Activated naive CD8-positive, alpha-beta T cell treated with anti-CD3 and anti-CD28 coated beads, Interleukin-2, amount 10 ng/mL, durations not matched to agents 7 days and 5 days (primary cell): ENCODE measurements at places on chromosomes 5 and 9. TPM values are rescaled to one million over a fixed set of nuclear protein-coding genes. Genes with fewer than 3 reads are reported as not detected.

Gene CDH9
- total RNA-seq = not detected

Gene RMRP
- total RNA-seq = 10,452 TPM

Gene TEK
- not detected for total RNA-seq

Gene FRMD3
- 1.2 TPM for total RNA-seq

DNA sequence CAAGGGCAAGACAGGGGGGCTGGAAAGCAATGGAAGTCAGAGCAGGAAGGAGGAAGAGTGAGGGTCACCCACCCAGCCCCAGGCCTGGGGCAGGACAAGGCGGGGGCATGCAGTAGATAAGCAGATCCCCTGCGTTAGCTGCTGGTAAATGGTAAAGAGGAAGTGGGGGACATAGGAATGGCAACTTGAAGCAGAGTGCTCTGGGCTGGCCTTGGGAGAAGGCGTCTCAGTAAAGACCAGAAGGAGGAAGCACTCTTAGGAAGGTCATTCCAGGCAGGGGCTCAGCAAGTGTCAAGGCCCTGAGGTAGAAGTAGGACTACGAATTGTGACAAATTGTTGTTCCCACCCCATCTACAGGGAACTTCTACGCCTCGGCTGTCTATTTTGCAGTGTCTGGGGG is 15.1 kb downstream of the TCOF1 start:
- no peaks in the 10 kb centered on the region for H3K27me3 ChIP-seq
- H3K27ac ChIP-seq = no peak overlapping the region
- peaks cover 23% of the 10 kb centered on the region for H3K36me3 ChIP-seq
- no peak for DNase-seq
- no peak overlapping the region for H3K4me3 ChIP-seq

DNA sequence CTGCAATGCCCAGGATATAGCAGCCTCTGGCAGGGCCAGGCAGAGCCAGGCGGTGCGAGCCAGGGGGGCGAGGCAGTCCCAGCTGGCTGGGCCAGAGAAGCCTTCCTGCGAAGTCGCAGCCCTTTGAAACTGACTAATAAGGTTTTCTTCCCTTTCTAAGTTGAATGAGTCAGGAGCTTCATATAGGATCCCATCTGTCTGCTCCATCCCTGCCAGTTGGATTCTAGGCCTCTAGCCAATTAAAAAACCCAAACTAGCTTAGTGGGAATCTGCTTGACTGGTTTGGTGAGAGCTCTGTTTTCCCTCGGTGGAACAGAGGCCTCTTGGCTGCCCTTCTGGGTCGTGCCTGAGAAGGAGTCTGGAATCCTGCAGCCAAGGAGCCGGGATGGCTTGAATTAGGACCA is 70.1 kb upstream of the RAPGEF1 start:
- no peak for DNase-seq
- H3K4me1 ChIP-seq = no peaks in the 10 kb centered on the region
- peaks cover 26% of the 10 kb centered on the region for H3K27me3 ChIP-seq
- no peak overlapping the region for H3K27ac ChIP-seq
- no peak overlapping the region for H3K4me3 ChIP-seq

- H3K27me3 ChIP-seq = no peaks in the 10 kb centered on the region
- no peak for DNase-seq
- no peak overlapping the region for H3K27ac ChIP-seq
- no peak overlapping the region for H3K4me3 ChIP-seq
Measured at GRCh38 chr5:14463629-14464028, 118.0 kb upstream of the OTULINL start.

- peaks cover 7% of the 10 kb centered on the region for H3K27me3 ChIP-seq
- H3K4me3 ChIP-seq = no peak overlapping the region
- no peak overlapping the region for H3K27ac ChIP-seq
- peaks cover 3% of the 10 kb centered on the region for H3K4me1 ChIP-seq
Measured at GRCh38 chr5:133361922-133362321, 250.4 kb downstream of the FSTL4 start.

GRCh38 chr5:164185000-164185399 is 679.6 kb downstream of the MAT2B start:
- H3K4me3 ChIP-seq = no peak overlapping the region
- H3K27me3 ChIP-seq = no peaks in the 10 kb centered on the region
- no peak for DNase-seq
- no peaks in the 10 kb centered on the region for H3K4me1 ChIP-seq
- H3K27ac ChIP-seq = no peak overlapping the region

- H3K27me3 ChIP-seq = no peaks in the 10 kb centered on the region
- DNase-seq = no peak
- no peak overlapping the region for H3K4me3 ChIP-seq
- no peaks in the 10 kb centered on the region for H3K4me1 ChIP-seq
- H3K36me3 ChIP-seq = no peaks in the 10 kb centered on the region
Measured at GRCh38 chr9:81896070-81896469, 32.2 kb upstream of the SPATA31D4 start.

- H3K4me3 ChIP-seq = no peak overlapping the region
- H3K27ac ChIP-seq = no peak overlapping the region
- DNase-seq = no peak
- H3K27me3 ChIP-seq = peaks cover 6% of the 10 kb centered on the region
- no peaks in the 10 kb centered on the region for H3K36me3 ChIP-seq
Measured at GRCh38 chr5:113266913-113267227, 167.9 kb downstream of the TSSK1B start.

GRCh38 chr5:38267372-38267771 is 9.0 kb downstream of the EGFLAM start:
- H3K27me3 ChIP-seq = peaks cover 21% of the 10 kb centered on the region
- no peak overlapping the region for H3K4me3 ChIP-seq
- no peaks in the 10 kb centered on the region for H3K36me3 ChIP-seq
- DNase-seq = no peak
- H3K4me1 ChIP-seq = no peaks in the 10 kb centered on the region
